Activated T-cell treated with anti-CD3 and anti-CD28 coated beads for 24 hours (primary cell): ENCODE measurements at places on chromosomes 3 and 15.

- DNase-seq, result no peak
Observed at GRCh38 chr15:77538027-77538451, 94.7 kb downstream of the LINGO1 start.

- DNase-seq, result no peak
Observed at GRCh38 chr15:38164507-38164906, 88.1 kb upstream of the SPRED1 start.

- no peak for DNase-seq
Observed at GRCh38 chr3:5136919-5137429, 14.9 kb downstream of the ARL8B start.

GRCh38 chr3:140131895-140132294, 196.9 kb downstream of the CLSTN2 start:
- no peak for DNase-seq

GRCh38 chr3:159858650-159859049, 130.0 kb upstream of the IL12A start:
- no peak for DNase-seq

- DNase-seq, result no peak
Observed at GRCh38 chr3:114179575-114179974, 723 bp upstream of the DRD3 start.

DNA sequence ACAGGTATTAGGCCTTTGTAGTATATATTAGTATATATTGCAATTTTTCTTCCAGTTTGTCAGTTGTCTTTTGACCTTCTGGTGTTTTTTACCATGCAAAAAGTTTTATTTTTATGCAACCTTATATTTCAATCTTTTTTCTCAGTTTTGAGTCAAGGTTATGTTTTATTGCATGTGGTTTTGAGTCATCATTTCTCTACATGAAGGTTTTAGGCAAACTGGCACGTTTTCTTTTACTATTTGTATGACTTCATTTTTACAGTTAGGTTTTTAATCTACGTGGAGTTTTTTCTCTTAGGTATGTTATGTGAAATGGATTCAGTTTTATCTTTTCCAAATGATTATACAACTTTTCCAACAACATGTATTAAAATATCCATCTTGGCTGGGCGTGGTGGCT, 36.8 kb upstream of the TCAIM start:
- no peak for DNase-seq

GRCh38 chr15:67511606-67512005, 9.3 kb upstream of the C15orf61 start:
- DNase-seq, result no peak

- DNase-seq, result no peak
Observed at GRCh38 chr15:83549623-83550022, 102.5 kb downstream of the SH3GL3 start.

DNA sequence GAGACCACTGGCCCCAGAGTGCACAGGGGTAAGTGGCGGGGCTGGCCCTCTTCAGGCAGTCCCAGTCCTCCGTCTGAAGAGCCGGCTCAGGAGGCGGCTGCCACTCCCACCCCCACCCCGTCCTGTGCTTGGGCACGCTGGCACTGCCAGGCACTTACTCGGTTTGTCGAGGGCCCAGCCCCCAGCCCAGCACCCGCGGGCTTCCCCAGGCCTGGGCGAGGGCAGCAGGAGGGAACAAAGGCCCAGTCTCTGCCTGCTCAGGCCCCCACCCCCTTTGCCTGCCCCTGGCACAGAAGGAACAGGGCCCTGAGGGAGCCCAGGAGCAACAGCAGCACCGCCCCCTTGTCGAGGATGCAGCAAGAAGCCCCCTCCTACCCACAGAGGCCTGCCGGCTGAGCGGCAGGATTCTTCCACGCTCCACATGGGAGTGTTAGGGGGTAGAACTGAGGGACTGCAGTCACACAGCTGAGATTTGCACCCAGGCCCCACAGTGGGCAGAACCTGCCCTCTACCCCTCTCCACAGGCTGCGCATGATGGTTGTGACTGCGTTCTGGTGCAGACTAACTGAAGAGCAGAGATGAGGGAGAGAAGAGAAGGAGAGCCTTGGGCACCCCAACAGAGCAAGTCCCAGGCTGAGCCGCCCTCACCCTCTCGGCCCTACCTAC, 8.9 kb downstream of the DUSP7 start:
- no peak for DNase-seq

GRCh38 chr3:108525971-108526370, 15.6 kb upstream of the MYH15 start:
- no peak for DNase-seq

GRCh38 chr3:164040991-164041390, 1037.3 kb downstream of the SI start:
- DNase-seq, result no peak

DNA sequence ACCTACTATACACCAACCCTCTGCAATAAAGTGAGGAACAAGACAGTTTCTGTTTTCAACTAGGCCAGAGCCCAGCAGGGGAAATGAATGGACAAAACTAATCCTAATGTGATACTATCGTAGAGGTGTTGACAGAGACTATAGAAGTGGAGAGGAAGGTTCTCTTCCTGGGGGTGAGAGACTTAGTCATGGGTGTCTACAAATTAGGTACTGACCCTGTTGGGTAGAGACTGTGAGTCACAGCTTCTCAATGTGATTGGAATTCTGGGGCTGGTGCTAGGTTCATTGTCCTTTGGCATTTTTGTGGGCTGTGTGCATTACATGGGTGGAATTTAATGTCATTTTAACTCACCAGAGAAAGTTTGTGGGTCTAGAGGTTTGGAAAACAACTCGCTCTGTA, 79.3 kb downstream of the ADAMTSL3 start:
- no peak for DNase-seq

GRCh38 chr15:90031231-90031791, 30.2 kb downstream of the ZNF710 start:
- no peak for DNase-seq

DNA sequence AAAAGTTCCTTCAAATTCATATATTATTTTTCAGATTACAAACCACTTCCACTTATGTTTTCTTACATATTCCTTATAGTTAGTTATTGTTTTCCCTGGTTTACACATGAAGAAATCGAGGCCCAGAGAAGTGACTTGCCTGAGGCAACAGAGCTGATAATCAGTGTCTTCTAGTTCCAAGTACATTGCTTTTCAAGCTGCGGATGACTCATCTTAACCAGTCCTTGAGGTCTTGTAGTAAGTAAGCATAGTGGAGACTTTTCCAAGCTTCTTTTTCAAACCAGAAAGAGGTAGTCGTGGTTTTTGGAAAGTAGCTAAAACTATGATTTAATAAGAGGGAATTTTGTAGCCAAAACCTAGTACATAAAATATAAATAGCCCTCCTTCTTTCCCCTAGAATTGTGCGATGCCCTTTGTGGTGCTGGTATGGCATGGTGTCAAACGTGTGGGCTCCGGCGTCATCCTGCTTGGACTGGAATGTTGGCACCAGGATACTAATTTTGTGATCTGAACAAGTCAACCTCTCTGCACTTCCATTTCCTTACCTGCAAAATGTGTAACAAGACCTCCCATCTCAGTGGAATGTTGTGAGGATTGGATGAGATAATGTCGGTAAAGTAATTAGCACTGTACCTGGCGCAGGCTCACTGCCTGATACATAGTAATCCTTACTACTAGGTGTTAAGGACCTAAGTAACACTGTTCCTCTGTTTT, 19.0 kb upstream of the DLG1 start:
- DNase-seq, result no peak
